ENCODE measurements at places on chromosomes 3 and 15. TPM values are rescaled to one million over a fixed set of nuclear protein-coding genes. Genes with fewer than 3 reads are reported as not detected.

CYP8B1 gene
- total RNA-seq: not detected

CALML4 gene
- total RNA-seq: 4.2 TPM

PRR20G gene
- not detected for total RNA-seq

IMPG2 gene
- total RNA-seq: 0.50 TPM

PLA2G4F gene
- total RNA-seq: not detected

MME gene
- 25.8 TPM for total RNA-seq

CDC25A gene
- total RNA-seq: 25.3 TPM

HDAC11 gene
- total RNA-seq: 4.1 TPM

CYP1A2 gene
- not detected for total RNA-seq

FAM107A gene
- 48.1 TPM for total RNA-seq

IFT57 gene
- 52.3 TPM for total RNA-seq

ARIH1 gene
- total RNA-seq: 59.6 TPM

LMAN1L gene
- total RNA-seq: under 0.01 TPM

IGSF10 gene
- not detected for total RNA-seq

ACVR2B gene
- 4.3 TPM for total RNA-seq

KBTBD13 gene
- not detected for total RNA-seq

TMOD2 gene
- total RNA-seq: 6.0 TPM

JAGN1 gene
- 23.1 TPM for total RNA-seq

PLOD2 gene
- total RNA-seq: 431 TPM

EOMES gene
- total RNA-seq: not detected

PP2D1 gene
- total RNA-seq: not detected

IL20RB gene
- total RNA-seq: 0.40 TPM

SAMD7 gene
- total RNA-seq: not detected

SH2D7 gene
- total RNA-seq: not detected

SGO1 gene
- 26.0 TPM for total RNA-seq

EPHA3 gene
- not detected for total RNA-seq

ACTC1 gene
- not detected for total RNA-seq

TF gene
- not detected for total RNA-seq

SLC6A1 gene
- under 0.01 TPM for total RNA-seq

WDR5B gene
- 5.9 TPM for total RNA-seq

RLBP1 gene
- total RNA-seq: not detected

SLC6A20 gene
- not detected for total RNA-seq

DPPA4 gene
- total RNA-seq: not detected

LRTM1 gene
- not detected for total RNA-seq

ATP10A gene
- under 0.01 TPM for total RNA-seq

GABRB3 gene
- 0.57 TPM for total RNA-seq

ALDH1A3 gene
- 30.6 TPM for total RNA-seq

Measured in thoracic aorta endothelial cell (primary cell).